ENCODE measurements at places on chromosomes 6 and 20. TPM values are rescaled to one million over a fixed set of nuclear protein-coding genes. Genes with fewer than 3 reads are reported as not detected.

Gene PAX1
- total RNA-seq, result not detected

Gene FYN
- total RNA-seq, result 81.2 TPM

Gene FOXS1
- total RNA-seq, result not detected

Gene ABHD16B
- total RNA-seq, result not detected

DNA sequence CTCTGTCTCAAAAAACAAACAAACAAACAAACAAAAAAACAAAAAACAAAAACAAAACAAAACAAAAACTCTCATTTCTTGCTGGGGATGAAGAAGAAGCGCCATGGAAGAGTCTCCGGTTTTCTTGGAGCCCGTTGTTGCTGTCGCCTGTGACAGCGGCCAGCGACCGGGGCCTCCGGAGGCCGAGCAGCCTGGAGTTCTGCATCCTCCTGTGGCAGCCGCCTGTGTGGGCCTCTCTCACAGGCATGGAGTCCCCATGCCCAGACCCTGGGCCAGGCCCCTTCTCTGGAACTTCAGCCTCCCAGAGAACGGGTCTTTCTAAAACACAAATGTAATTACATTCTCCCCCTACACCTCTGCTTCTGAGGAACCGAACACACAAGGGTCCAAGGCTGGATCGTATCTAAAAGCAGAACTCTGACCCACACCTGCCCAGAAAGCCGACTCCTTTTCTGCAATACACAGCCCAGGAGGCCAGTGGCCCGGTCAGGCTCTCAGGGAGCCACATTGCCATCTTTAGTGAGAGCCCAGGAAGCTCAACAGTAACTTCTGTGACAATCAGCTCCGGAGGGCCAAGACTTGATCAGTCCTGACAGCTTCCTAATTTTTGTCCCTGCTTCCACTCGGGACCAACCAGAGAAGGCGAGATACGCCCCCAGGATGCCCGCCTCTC, 18.5 kb downstream of the DACT2 start:
- DNase-seq, result no peak

DNA sequence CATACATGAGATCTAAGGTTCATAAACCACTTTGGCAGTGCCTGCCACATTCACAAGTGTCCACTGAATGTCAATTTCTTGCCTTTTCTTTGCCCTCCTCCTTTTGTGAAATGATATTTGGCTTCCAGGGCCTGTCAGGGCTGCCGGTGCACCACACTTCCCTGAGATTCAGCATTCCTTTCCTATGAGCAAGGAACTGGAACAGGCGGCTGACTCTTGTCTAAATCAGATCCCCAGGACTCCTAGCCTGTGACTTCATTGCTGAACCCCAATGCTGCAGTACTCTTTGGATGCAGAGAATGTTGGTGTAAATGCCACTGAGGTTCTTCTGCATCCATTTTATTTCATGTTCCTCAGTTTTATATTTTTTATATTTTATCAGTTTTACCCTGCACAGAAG, 172.2 kb downstream of the ARID1B start:
- no peak for DNase-seq

- DNase-seq, result no peak
These were observed 8.9 kb downstream of the TSHZ2 start for GRCh38 chr20:52981051-52981450.

DNA sequence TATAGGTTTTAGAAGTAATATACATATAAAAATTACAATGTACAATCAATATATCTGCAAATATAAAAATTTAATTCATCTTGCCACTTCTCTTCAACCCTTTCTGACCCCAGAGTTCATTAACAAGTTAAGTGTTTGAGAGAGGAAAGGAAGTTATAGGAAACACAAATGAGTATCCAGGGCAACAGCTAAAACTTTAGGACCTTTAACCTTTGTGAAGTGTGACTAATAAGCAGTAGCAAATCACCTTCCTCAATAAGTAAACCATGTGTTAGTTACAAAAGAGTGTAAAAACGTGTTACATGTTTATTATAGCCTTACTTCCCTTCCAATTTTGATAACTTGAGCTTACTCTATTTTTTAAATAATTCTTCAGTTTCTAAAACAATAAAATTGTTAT, 73.4 kb upstream of the SIM1 start:
- DNase-seq, result no peak

All from Peyer's patch (tissue), 4 donors.